ENCODE measurements at places on chromosomes 1 and 21.

DNA sequence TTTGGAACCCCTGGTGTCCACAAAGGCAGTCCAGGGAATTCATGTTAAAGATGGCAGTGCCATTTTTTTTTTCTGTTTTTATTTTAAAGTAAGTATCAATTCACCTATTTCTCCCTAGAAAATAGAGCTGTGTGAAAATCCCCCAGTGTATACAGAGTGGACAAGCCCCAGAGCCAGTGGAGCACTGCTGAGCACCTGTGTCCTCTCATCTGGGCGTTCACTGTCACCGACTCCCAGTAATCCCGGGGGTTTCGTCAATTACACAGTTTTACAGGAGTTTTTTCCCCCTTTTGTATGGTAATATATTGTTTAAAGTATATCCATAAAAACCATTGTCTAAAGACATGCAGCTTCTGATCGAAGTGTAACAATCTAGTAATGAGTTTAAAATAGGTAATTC is 175.8 kb downstream of the SDCCAG8 start:
- DNase-seq: no peak

- DNase-seq: no peak
Measured at GRCh38 chr1:68230901-68231626, 1.3 kb downstream of the WLS start.

GRCh38 chr1:31010086-31010989 is 55.2 kb downstream of the PUM1 start:
- DNase-seq: no peak

GRCh38 chr1:1906185-1907097 is 8.6 kb upstream of the CALML6 start:
- peak; percentile 78 for DNase-seq

DNA sequence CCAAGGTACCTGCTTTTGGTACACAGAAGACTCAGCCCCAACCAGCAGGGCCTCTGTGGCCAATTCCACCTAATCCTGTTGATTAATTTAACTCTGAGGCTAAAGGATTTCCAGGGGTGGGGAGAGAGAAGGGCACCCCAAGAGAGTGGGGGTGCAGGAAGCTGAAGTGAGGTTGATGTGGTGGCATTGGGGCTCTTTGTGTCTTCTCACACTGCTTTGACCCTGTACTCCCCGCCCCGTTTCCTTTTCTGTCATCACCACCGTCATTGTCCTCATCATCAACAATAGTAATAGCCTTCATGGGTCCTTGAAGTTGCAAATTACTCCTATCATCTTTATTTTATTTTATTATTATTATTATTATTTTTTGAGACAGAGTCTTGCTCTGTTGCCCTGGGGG is 55.9 kb downstream of the PAX7 start:
- no peak for DNase-seq
